ENCODE measurements at places on chromosomes 3 and 15.

DNA sequence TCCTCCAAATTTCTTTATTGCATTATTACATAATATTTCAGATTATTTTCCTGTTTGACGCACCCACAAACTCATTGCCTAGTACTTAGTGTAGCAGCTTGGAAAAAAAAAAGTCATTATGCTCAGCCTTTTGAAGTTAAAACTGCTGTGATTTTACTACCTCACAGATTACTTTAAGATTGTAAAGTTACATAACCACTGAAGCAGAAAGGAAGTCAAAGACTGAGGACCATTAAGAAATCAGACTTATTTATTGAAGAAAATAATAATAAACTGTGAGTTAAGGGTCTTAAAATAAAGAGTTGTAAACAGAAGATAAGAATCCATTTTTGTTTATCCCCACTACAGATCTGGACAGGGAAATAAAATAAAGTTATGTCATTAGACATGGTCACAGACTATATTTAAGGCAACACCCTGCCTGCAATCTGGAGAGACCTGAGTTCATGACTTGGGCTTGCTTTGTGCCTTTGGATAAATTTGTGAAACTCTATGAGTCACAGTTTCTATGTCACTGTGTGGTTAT lies 212.1 kb upstream of the ROBO2 start:
- no peak for DNase-seq

DNA sequence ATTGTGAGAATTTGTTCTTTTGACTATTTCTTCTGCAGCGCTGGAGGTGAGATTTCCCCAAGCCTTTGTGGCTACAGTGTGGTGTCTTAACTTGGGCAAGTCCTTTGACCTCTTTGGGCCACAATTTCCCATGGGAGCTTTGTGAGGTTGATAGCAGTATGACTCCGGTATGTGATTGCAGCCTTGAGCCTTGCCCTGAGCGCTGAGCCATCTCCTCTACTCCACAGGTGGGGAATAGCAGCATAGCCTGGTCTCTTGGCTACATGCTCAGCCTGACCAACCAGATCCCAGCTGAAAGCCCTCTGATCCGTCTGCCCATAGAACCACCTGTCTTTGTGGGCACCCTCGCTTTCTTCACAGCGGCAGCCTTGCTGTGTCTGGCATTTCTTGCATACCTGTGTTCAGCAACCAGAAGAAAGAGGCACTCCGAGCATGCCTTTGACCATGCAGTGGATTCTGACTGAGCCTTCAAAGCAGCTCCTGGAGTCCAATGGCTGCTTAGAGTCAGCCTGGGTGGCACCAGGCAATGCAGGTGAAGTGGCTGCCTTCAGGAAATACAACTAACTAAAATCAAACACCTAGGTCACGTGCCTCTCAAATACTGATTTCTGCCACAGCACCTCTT lies 30.0 kb upstream of the RPL14 start:
- DNase-seq: no peak

DNA sequence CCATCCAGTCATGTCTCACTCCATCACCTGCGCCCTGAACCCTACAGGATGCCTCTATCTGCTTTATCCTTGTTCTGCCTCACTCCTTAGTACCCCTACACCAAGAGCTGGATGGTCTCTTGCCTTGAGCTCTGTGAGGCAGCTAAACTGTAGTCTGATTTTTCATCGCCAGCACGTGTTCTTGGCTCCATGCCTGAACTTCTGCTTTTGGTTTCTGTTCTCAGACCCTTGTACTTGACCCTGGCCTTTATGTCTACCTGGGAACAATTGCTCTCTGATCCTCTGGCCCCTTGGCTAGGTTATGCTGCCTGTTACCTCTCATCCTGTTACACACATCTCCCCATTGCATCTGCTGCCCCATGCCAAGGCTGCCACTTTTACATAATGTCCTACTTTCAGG lies 318.0 kb upstream of the LMCD1 start:
- no peak for DNase-seq

DNA sequence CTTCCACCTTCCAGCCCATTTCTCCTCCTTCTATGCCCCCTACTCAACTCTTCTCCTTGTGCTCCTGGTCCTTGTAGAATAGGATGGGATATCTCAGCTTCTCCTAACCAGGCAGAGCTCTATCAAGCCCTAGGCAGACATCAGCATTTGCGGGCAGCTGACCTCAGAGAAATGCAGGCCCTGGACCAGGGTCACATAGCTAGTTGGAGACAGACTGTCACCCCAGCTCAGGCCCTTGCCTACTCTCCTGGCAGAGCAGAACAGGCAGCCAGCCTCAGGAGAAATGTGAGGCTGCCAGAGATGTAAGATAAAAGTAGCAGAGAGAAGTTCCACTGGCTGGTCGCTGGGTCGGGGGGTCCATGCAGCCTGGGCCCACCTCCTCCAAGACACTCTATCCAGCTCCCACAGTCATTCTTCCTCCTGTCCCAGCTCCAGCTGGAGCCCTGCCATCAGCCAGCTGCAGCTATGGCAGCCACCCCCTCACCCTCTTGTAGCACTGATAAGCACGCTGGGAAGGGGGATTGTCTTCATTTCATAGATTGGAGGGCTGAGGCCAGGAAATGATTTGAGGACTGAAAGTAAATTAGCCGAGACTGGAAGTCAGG lies 4.0 kb downstream of the CYP8B1 start:
- DNase-seq: no peak

GRCh38 chr3:38392604-38393163 lies 46.1 kb downstream of the XYLB start:
- no peak for DNase-seq
